Putamen (tissue), 1 donor: ENCODE measurements at places on chromosomes 3 and 15.

- DNase-seq = no peak
These were observed 45.0 kb downstream of the BCL2L10 start for GRCh38 chr15:52067545-52067926.

GRCh38 chr3:129645286-129645685 lies 38.8 kb upstream of the PLXND1 start:
- DNase-seq = no peak

DNA sequence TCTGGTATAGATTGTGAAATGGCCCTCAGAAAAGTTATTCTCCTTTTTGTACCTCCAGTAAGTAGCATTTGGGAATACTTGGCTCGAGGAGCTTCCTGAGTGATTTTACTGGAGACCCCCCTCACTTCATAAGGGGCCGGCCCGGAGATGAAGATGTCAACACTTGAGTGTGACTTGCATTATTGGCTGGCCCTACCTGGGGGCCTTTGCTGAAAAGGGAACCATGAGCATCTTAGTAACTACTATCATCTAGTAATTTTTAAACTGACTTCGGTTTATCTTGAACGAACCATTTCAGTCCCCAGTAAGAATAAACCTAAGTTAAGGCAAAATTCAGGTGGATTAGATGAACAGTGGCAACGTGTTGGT lies 1.3 kb downstream of the FAIM start:
- no peak for DNase-seq

DNA sequence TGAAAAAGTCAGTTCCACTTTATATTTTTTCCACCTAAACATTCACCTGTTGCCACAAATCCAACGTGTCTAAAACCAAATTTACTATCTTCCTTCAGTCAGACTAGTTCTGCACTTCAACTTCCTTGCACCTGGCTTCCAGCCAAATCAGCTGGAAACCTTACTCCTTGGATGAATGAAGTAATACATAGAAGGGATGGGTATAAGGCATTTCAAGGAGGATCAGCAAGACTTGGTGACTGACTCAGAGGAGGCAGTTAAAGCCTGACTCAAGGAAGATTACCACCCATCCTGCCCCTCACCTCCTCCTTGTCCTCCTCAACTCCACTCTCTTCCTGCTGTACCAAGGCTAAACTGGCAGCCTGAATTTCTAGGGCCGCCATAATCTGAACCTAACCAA lies 37.1 kb downstream of the QTRT2 start:
- no peak for DNase-seq

DNA sequence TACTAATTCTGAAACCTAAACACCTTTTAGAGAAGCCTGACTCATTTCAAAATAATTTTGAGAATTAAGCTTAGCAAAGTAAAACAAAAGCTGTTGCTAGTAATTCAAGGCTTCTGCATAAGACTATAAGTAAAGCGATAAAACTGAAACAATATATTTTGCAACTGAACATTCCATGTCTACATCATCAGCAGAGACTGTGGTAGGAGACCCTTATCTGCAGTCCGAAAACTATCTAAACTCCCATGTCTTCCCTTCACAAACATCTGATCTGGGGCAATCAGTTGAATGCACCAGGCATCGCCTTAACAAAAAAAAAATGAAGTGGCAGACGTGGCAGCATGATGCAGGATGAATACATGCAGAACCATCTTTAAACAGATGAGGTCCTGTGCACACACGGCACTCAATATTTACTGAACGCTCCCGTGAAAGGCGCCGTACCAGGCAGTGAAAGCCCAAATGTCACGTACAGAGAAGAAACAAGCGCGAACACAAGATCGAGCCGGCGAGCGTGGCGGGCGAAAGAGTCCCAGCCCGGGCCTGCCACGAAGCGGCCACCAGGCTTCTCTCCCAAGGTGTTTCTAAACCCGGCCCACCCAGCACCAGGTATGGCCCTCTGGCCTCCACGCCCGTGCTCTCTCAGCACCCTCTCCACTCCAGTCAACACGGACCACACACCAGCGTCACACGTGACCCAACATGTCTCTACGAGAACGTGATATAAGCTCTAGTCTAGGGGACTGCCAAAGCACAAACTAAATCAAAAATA lies 63.0 kb downstream of the CHSY1 start:
- DNase-seq = no peak

DNA sequence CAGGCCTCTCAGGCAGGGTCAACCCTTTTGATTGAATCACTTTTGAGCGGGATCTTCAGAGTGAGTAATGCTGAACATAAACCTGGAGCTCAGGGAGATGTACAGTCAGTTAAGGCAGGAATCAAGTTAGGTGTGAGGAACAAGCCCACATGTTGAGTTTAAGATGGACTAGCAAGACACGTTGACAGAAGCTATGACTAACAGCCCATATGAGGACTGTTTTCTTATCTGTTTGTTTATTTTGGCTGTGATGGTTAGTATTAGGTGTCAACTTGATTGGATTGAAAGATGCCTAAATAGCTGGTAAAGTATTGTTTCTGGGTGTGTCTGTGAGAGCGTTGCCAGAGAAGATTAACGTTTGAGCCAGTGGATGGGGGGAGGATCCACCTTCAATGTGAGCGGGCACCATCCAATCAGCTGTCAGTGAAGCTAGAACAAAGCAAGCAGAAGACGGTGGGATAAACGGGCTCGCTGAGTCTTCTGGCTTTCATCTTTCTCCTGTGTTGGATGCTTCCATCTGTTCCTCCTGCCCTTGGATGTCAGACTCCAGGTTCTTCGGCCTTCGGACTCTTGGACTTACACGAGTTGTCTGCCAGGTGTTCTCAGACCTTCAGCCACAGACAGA lies 232.3 kb upstream of the STAC start:
- no peak for DNase-seq

DNA sequence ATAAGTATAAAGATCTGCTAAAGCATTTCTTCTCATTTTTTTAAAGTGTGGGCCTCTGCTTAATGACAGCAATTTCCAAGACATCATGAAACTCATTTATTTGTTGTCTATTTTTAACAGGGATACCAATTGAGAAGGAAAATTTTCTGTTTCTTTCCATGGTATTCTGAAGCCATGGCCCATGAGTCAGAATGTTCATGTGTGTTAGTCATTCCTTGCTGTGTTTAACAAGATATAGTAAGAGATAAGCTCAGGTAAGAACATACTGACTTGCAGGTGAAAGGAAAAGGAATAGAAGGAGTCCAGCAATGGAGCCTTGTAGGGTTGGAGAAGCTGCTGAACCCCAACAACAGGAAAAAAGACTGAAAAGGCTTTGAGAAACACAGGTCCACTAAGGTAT lies 17.0 kb upstream of the ARID3B start:
- DNase-seq = no peak

GRCh38 chr15:99502182-99502581 lies 63.6 kb upstream of the MEF2A start:
- DNase-seq = no peak

- DNase-seq = no peak
These were observed 61.1 kb downstream of the GRIP2 start for GRCh38 chr3:14478956-14479550.

- no peak for DNase-seq
These were observed 81.2 kb downstream of the NEK11 start for GRCh38 chr3:131107637-131108433.

GRCh38 chr15:98304371-98304770 lies 343.9 kb downstream of the ARRDC4 start:
- no peak for DNase-seq

- no peak for DNase-seq
These were observed 1268.7 kb downstream of the SI start for GRCh38 chr3:163809540-163809993.
